A549 treated with Hydrocortisone at 1 μM for 4 hours (cell line): ENCODE measurements at places on chromosomes 1 and 21. TPM values are rescaled to one million over a fixed set of nuclear protein-coding genes. Genes with fewer than 3 reads are reported as not detected.

CLCA4 gene
- 0.02 to 0.03 TPM in 2 of 5 replicates, not detected in the others for total RNA-seq

NR1I3 gene
- not detected in 5 replicates for total RNA-seq

SSU72 gene
- total RNA-seq = 83.9 to 108 TPM (median 103 TPM) in 5 replicates

SDC3 gene
- total RNA-seq = 8.0 to 12.2 TPM (median 9.9 TPM) in 5 replicates

CFHR5 gene
- not detected in 5 replicates for total RNA-seq

WNT4 gene
- total RNA-seq = 0.10 to 0.44 TPM (median 0.23 TPM) in 5 replicates

NCAM2 gene
- not detected in 5 replicates for total RNA-seq

NTPCR gene
- 80.6 to 92.6 TPM (median 82.9 TPM) in 5 replicates for total RNA-seq

TRAPPC10 gene
- 15.4 to 19.8 TPM (median 18.2 TPM) in 5 replicates for total RNA-seq

LCA5L gene
- 1.3 to 1.8 TPM (median 1.6 TPM) in 5 replicates for total RNA-seq

GIPC2 gene
- 0.03 to 0.07 TPM in 2 of 5 replicates, not detected in the others for total RNA-seq

NHLH2 gene
- total RNA-seq = not detected in 5 replicates

NHLH1 gene
- total RNA-seq = 0.35 to 0.76 TPM (median 0.42 TPM) in 5 replicates

KIF21B gene
- total RNA-seq = 1.3 to 2.2 TPM (median 1.9 TPM) in 5 replicates

ETS2 gene
- 84.8 to 109 TPM (median 99.4 TPM) in 5 replicates for total RNA-seq

UBL4B gene
- not detected in 5 replicates for total RNA-seq

TTLL7 gene
- 2.8 to 4.2 TPM (median 3.2 TPM) in 5 replicates for total RNA-seq

GCSAML gene
- not detected in 5 replicates for total RNA-seq

PDPN gene
- not detected in 5 replicates for total RNA-seq

OLFML2B gene
- total RNA-seq = 0.53 to 0.66 TPM (median 0.55 TPM) in 5 replicates

ECM1 gene
- total RNA-seq = 1.4 to 2.0 TPM (median 1.8 TPM) in 5 replicates

RIMS3 gene
- 0.83 to 1.4 TPM (median 1.0 TPM) in 5 replicates for total RNA-seq

LCE1A gene
- total RNA-seq = not detected in 5 replicates

NMNAT2 gene
- 0.35 to 0.71 TPM (median 0.51 TPM) in 5 replicates for total RNA-seq

GBP3 gene
- total RNA-seq = 0.73 to 2.4 TPM (median 1.1 TPM) in 5 replicates

GLIS1 gene
- total RNA-seq = 0.08 to 0.12 TPM (median 0.09 TPM) in 4 of 5 replicates, not detected in the other

CATSPERE gene
- 0.06 to 0.32 TPM (median 0.16 TPM) in 4 of 5 replicates, not detected in the other for total RNA-seq

SPRR3 gene
- not detected in 5 replicates for total RNA-seq

MAP10 gene
- total RNA-seq = 0.63 to 1.1 TPM (median 0.84 TPM) in 5 replicates

FAM110D gene
- total RNA-seq = 0.06 TPM in 4 of 5 replicates, not detected in the other

CNR2 gene
- total RNA-seq = 0.01 TPM in 1 of 5 replicates, not detected in the others

ETNK2 gene
- 14.9 to 18.5 TPM (median 15.9 TPM) in 5 replicates for total RNA-seq

CASQ1 gene
- 0.08 TPM in 1 of 5 replicates, not detected in the others for total RNA-seq

CD48 gene
- not detected in 5 replicates for total RNA-seq

B4GALT2 gene
- total RNA-seq = 57.0 to 69.1 TPM (median 68.3 TPM) in 5 replicates

ZNF648 gene
- not detected in 5 replicates for total RNA-seq

FAM72A gene
- 10.1 to 10.7 TPM (median 10.5 TPM) in 5 replicates for total RNA-seq

AKNAD1 gene
- 0.75 to 2.5 TPM (median 1.5 TPM) in 5 replicates for total RNA-seq

IGSF9 gene
- 0.11 to 0.25 TPM (median 0.14 TPM) in 5 replicates for total RNA-seq

HCRTR1 gene
- total RNA-seq = not detected in 5 replicates

KANK4 gene
- total RNA-seq = 0.28 to 0.39 TPM (median 0.35 TPM) in 5 replicates

IL19 gene
- total RNA-seq = not detected in 5 replicates

OR2G6 gene
- not detected in 5 replicates for total RNA-seq

PCAT6 gene
- total RNA-seq = 2.6 to 4.2 TPM (median 3.8 TPM) in 5 replicates

AGBL4 gene
- total RNA-seq = not detected in 5 replicates

CGN gene
- 2.0 to 2.4 TPM (median 2.3 TPM) in 5 replicates for total RNA-seq

FAF1 gene
- total RNA-seq = 36.0 to 44.2 TPM (median 37.3 TPM) in 5 replicates

HRNR gene
- not detected in 5 replicates for total RNA-seq

PBX1 gene
- total RNA-seq = 10.0 to 14.7 TPM (median 13.5 TPM) in 5 replicates
